AG10803 (cell line): ENCODE measurements at places on chromosomes 12 and 14.

DNA sequence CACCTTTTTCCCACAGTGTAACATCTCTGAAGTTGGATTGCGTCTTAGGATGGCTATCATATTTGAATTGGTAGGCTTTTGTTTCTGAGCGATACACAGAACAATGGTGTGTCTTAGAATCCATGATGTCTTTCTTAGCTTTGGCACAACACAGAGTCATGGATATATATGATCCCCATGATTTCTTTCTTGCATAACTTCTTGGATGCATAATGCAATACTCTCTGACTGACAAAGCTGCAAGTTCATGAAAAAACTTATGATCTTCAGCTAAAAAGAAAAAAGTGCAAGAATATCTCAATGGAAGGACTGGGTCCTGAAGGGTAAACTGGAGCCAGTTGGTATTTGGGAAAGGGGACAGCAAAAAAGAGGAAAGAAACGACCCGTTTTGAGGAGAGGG lies 48.1 kb downstream of the VWF start:
- DNase-seq = no peak

DNA sequence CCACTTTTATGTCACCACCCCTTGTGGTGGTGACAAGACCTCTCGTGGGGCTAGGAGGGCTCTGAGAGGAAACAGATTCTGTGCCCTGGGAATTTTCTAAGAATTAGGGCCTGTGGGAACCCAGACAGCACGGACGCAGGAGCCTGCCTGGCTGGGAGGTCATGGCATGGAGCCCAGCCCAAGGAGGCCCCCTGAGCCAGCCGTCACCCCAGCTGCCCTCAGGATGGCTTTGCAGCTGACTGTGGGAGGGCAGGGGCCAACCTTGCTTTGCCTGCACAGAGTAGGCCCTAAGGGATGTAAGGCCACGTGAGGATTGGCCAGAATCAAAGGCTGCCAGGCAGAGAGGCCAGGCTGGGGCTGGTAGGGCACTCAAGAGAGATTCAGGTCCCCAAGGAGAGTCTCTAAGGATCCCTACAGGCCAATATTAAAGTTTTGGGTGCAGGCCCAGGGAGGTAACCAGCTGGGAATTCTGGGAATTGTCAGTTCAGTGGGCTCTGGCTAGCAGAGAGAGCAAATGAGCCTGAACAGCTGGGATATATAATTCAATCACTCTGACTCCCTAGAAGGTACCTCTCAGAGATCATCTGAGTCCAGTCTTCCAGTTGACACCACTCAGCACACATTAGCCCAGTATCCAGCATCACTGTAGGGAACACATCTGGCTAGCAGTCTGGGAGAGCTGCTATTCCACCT lies 6.4 kb downstream of the LTBP2 start:
- DNase-seq = no peak

DNA sequence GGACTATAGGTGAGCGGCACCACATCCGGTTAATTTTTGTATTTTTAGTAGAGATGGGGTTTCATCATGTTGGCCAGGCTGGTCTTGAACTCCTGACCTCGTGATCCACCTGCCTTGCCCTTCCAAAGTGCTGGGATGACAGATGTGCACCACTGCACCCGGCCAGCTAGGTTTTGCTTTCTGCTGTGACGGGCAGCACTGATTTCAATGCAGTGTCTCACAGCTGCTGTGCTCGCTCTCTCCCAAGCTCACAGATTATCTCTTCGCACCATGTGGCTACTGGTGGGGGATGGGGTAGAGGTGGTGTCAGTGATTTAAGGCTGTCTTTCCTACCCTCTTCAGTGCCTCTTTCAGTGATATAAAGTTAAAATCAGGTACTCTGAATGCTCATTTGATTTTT lies 909.1 kb downstream of the TRHDE start:
- no peak for DNase-seq

GRCh38 chr12:2246358-2246757 lies 193.6 kb downstream of the CACNA1C start:
- no peak for DNase-seq

GRCh38 chr12:29025937-29026336 lies 123.1 kb upstream of the FAR2 start:
- no peak for DNase-seq
